ENCODE measurements at places on chromosomes 16 and 17. TPM values are rescaled to one million over a fixed set of nuclear protein-coding genes. Genes with fewer than 3 reads are reported as not detected.

DNA sequence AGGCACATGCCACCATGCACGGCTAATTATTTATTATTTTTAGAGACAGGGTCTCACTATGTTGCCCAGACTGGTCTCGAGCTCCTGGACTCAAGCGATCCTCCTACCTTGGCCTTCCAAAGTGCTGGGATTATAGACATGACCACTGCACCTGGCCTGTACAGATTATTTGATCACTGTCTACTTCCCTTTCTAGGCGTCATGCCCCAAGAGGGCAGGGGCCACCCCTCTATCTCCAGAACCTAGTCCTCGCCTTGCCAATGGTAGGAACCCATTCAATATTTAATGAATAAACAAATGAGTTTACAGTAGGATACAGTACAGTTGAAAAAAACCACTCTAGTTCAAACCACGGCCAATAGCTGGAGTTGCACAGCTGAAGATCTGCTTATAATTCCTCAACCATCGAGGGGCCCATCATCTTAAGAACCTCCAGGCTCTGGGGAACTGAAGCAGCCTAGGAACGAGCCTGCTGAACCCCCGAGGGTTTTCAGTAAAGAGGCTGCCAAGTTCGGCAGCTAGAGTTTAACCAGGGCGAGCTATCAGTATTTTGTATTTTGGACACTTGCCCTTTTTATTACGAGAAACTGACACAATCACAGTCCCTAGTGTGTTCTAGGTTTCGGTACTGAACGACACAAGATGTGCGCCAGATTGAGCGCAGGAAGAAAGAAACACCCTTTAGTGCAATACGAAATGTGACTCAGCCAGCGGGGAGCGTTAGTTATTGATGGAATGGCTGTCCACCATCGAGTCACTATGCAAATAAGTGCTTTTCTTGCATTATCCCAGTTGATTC is 14.6 kb downstream of the ADCY9 start:
- no peak for DNase-seq

DNA sequence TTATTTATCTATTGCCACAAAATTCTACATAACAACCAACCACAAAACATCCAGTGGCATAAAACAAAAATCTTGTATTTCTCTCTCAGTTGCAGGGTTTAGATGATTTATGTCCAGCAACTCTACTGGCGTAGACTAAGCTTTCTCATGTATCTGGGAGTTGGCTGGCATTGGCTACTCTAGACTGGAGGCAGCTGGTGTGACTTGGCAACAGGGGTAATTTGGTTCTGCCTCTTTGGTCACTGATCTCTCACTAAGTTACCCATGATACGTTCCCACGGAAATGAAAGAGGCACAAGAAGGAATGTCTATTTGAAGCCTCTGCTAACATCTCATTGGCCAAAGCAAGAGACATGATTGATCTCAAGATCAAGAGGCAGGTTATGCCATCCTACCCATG is 144.0 kb downstream of the HS3ST3B1 start:
- no peak for DNase-seq

DNA sequence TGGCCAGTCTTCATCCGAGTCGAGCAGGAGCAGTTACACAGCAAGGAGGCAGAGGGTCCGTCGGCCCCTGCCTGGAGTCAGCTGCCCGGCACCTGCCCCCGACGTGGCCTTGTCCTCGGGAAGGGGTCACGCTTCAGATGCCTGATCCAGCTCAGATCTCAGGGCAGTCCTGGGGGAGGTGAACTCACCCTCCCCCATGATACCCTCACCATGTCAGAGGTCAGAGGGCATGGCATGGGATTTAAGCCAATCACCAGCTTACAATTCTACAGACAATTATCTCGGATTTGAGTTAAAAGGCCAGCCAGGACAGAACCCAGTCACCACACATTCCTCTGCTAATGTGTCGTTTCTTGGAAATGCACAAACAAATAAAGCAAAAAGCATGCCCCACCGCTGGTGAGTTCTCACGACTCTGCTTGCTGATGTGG is 211.3 kb downstream of the FOXL1 start:
- DNase-seq, result no peak

- no peak for DNase-seq
These were observed 100.4 kb upstream of the DNAH17 start for GRCh38 chr17:78677303-78678221.

- DNase-seq, result no peak
These were observed 18.4 kb downstream of the CFAP20 start for GRCh38 chr16:58110571-58111301.

CYTH1 gene
- total RNA-seq, result 148 TPM

TMEM114 gene
- total RNA-seq, result not detected

Data from activated naive CD4-positive, alpha-beta T cell treated with anti-CD3 and anti-CD28 coated beads, Interleukin-2, amount 50 U/mL, for 72 hours (primary cell).